ENCODE measurements at places on chromosomes 6 and 20.

GRCh38 chr6:128290221-128290620 lies 230.2 kb downstream of the PTPRK start:
- no peak for DNase-seq

DNA sequence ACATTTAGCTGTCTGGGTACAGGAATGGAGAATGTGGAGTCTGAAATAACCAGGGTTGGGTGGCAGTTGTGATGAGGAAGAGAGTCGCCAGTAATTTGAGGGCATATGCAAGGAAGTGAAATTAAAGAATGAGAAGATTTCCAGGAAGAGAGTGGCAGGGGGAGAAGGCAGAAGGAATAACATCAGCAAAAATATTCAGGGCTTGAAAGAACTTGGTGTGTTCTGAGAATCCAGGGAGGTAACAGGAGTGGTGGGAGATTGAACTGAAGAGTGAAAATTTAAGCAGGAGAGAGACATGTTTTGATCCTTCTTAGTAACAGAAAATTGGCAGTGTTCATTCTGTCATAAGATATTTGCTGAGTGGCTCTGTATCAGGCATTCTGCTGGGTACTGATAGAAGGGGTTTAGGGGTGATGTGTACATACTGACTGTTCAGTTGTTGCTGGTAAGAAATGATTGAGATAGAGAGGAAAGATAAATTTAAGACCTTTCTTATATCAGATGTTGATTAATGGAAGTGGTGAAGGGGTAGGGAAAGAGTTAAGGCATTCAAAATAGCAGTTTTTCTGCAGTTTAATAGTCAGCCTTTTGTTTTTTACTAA lies 54.7 kb downstream of the PHF20 start:
- DNase-seq: no peak

DNA sequence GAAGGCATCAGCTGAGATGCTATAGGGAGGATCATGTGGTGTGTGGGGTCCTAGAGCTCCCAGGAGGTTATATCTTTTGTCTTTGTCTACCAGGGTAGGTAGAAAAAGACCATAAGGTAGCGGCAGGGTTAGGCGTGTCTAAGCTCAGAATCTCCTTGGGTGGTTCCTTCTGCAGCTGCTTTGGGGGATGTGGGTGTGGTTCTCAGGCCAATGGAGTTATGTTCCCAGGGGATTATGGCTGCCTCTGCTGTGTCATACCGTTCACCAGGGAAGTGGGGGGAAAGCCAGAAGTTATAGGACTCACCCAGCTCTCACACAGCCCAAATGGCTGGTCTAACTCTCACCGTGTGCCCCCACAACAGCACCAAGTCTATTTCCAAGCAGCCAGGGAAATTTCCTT lies 107.4 kb upstream of the ADGRB3 start:
- no peak for DNase-seq

DNA sequence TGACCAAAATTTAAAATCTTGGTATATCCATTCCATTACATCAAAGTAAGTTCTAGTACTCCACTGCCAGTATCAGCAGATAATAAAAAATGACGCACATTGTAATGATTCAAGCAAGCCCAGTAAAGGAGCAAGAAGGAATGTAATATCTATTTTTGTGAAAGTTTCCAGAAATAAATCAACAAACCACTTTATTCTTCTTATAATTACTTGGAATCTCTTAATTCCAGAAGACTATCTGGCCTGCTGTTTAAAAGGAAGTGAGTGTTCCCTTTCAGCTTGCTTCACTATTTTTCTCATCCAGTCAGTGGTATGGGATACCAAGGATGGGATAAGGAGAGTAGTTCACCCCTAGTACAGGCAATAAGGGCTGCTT lies 42.2 kb upstream of the DSE start:
- no peak for DNase-seq

GRCh38 chr6:158287047-158287446 lies 25.2 kb upstream of the TULP4 start:
- no peak for DNase-seq

DNA sequence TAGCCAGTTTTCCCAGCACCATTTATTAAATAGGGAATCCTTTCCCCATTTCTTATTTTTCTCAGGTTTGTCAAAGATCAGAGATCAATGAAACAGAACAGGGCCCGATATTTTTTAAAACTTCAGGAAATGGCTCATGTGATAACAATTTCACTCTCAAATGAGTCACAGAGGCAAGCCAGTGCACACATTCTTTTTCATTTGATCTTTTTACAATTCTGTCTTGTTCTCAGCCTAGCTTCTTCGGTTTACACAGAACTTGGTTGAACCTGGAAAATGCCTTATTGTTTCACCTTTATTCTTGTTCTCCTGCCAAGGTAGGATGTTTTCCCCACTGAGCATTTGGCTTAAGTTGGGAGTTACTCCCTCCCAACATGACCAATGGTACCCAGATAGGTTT lies 258.9 kb downstream of the COL12A1 start:
- no peak for DNase-seq

DNA sequence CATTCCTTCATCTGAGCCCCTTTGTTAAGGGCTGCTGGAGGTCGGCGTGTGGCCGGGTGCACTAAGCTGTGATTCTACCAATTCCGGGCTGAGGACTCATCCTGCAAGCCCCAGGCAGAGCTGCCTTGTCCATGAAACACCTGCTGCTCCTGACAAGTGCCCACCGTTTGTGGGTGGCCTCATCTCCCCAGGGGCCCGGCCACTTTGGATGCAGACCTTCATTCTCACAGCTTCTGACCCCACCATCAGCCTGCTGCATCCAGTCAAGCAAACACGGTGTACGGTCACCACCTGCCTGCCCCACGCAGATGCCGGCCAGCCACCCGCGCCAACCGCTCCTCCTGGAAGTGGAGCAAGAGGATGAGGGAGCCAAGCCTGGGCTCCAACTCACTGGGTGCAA lies 382.7 kb downstream of the THBS2 start:
- DNase-seq: no peak

- no peak for DNase-seq
These were observed 747 bp upstream of the TXNDC5 start for GRCh38 chr6:7911345-7911725.

- no peak for DNase-seq
These were observed 112.5 kb downstream of the WDR27 start for GRCh38 chr6:169589293-169589692.

- no peak for DNase-seq
These were observed 444.9 kb upstream of the RNF217 start for GRCh38 chr6:124517339-124517738.

DNA sequence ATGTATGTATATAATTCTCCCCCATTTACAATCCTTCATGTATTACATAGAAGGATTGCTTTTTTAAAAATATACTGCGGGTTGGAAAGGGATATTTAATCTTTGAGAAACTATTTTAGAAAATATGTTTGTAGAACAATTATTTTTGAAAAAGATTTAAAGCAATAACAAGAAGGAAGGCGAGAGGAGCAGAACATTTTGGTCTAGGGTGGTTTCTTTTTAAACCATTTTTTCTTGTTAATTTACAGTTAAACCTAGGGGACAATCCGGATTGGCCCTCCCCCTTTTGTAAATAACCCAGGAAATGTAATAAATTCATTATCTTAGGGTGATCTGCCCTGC lies 3.6 kb downstream of the FOXC1 start:
- peak; percentile 40 for DNase-seq

GRCh38 chr20:54479138-54479906 lies 3.9 kb downstream of the DOK5 start:
- DNase-seq: peak; percentile 7

DNA sequence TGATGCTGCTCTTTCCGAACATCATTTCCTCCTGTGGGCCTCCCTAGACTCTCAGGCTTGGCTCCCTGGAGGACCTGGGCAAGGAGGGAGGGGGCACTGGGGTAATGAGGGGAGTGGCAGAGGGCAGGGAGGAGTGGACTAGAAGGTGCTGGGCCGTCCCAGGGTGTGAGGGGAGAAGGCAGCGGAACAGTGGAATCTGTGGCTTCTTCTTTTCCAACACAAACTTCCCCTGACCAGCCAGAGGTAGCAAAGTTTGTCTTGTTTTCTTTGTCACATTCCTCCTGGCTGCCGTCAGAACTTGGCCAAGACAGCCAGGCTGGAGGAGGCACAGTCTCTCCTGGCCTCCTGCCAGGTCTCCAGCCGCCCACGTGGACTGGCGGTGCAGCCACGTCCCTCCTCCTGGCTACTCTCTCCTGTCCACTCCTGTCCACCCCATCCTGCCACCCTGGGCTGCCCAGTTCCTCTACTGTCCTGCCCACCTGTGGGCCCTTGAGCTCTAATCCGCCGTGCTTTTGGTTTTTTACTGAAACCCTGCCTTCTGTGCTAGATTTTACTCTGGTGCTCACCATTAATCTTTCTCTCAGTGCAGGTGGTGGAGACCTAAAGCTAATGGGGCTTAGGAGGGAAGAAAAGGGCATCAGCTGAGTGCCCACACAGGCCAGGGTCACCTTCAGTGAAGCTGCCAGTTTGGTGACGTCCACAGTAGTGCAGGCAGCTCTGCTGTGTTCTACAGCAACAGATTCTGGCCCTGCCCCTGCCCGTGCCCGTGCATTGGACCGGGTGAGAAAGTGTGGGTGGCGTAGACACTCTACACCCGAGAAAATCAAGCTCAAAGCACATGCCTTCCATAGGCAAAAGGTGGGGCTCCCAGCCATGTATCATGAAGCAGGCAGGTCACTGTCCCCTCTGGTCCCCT lies 2.8 kb upstream of the CDSN start:
- DNase-seq: peak; percentile 87

DNA sequence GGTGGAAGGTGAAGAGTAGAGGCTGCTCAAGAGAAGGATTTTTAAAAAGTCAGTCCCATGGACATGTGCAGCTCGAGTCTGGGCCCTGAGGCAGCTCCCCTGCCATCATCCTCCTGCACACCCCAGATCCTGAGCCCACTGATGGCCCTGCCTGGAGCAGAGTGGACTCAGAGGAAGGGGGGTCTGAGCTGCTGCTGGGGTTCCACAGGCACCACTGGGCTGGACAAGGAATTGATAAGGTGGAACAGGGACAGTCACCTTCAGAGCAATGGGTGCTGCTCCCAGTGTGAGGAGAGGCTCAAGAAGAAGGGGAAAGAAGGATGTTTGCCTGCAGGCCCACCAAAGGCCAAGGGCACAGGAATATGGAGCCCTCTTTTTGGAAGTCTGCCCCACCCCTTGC lies 6.2 kb downstream of the ULBP2 start:
- no peak for DNase-seq

GRCh38 chr20:58619077-58619863 lies 31.8 kb upstream of the STX16 start:
- DNase-seq: no peak

DNA sequence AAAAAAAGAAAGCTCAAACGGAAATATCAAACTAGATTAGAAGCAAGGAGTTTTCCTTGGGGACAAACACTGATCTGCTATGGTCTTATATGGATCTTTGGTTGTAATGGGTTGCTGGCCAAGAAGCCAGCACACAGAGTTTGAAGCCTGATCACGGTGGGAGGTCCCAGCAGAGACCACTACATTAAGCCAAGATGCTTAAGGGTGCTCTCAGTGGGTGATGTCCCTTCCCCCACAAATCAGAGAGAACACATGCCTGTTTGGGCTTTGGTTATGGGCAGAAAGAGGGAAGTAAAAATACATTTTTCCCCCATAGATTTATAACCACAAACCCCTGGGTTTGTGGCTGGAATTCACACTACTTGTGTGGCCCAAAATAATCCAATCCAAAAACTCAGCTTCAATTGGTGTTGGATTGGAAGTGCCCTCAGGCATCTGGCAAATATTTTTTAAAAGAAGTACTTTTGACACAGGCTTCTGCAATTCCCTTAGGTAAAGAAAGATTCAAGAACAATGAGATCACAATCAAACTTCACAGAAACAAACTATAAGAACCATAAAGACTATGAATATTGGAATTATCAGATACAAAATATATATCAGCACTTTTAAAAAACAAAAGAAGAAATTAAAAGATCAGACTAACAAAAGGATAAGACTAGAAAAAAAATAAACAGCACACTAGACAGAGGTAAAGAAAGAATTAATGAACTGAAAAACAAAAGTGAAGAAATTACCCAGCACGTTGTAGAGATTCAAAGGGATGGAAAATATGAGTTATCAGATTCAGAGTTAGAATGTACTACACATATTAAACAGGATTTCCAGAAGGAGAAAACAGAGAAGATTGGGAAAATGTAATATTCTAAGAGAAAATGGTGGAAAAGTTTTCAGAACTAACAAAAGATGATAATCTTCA lies 44.7 kb downstream of the ESF1 start:
- DNase-seq: no peak

DNA sequence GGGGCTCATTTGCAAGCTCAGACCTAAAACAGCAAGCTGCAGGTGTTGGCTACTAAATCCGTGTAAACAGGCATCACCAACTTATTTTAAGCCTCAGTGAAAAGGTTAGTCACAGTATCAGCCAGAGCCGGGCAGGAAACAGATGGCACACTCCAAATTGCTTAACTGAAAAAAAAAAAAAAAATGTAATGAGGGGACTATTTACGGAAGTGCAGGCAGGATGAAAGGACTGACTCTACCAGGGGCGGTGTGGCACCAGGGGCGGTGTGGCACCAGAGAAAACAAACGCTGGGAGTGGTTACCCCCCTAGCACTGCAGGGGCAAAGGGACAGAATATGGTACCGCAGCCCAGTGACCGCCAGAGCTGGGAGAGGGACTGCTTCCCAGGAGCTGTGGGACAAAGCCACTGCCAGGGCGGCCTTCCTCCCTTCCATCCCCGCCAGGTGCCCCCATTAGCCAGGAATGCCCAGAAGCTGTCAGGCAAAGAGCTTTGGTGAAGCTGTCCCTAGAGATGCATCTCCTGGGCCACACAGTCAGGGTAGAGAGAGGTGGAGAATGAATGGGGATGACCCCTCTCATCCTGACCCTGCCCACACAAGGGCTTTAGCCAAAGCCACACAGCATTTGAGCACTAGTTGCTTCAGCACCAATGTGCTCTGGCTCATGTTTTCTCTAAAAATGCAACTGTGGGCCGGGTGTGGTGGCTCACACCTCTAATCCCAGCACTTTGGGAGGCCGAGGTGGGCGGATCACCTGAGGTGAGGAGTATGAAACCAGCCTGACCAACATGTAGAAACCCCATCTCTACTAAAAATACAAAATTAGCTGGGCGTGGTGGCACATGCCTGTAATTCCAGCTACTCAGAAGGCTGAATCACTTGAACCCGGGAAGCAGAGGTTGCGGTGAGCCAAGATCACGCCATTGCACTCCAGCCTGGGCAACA lies 39.6 kb upstream of the GFOD1 start:
- peak; percentile 51 for DNase-seq

GRCh38 chr6:22254886-22255285 lies 42.0 kb downstream of the PRL start:
- peak; percentile 73 for DNase-seq

DNA sequence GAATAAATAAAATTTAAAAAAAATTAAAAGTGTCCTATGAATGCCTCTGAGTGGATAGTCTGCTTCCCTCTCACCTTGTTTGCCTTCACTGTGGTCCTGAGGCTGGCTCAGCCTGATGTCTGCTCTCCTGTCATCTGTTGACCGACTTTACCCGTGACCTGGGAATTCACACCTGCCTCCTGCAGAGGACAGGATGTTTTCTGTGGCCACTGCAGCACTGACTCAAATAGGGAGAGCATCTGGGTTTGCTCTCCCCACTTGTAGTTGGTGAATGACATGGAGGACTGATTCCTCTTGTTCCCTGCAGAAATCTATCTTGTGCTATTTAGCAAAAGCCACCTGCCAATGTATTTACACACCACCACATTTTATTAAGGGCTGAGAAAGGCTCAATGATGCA lies 52.4 kb upstream of the ERVFRD-1 start:
- DNase-seq: no peak

Measured in tongue (tissue), 3 donors.